ENCODE measurements at places on chromosomes 3 and 15.

DNA sequence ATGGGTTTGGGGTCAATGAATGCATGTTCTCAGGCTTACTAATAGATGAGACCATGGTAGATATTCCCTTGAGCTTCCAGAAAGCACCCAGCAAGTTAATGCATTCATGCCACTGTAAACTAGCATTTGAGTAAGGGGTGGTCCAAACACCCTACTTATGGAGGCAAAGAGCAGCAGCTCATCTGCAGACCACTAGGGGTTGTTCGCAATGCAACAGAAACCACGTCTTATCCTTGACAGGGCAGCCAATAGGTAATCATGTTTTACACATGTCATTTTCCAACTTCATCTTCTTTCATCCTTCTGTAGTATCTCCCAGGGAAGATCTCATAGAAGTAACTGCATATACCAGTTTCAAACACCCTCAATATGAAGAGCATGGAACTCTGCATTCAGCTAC is 330.2 kb downstream of the RORA start:
- no peak for DNase-seq

- no peak for DNase-seq
Observed at GRCh38 chr3:147162743-147163142, 243.6 kb downstream of the ZIC4 start.

- no peak for DNase-seq
Observed at GRCh38 chr15:60582370-60583036, 103.6 kb upstream of the ICE2 start.

GRCh38 chr15:73341886-73342600 is 26.7 kb downstream of the HCN4 start:
- DNase-seq: no peak

- no peak for DNase-seq
Observed at GRCh38 chr3:197787412-197787811, 3.6 kb upstream of the LRCH3 start.
